ENCODE measurements at places on chromosomes 5 and 9. TPM values are rescaled to one million over a fixed set of nuclear protein-coding genes. Genes with fewer than 3 reads are reported as not detected.

The MLANA gene
- not detected for total RNA-seq

The LIX1 gene
- not detected for total RNA-seq

The UBQLN1 gene
- total RNA-seq: 110 TPM

The PCDHA11 gene
- 0.12 TPM for total RNA-seq

The GNA14 gene
- 3.3 TPM for total RNA-seq

The NEURL1B gene
- 1.6 TPM for total RNA-seq

The C9orf152 gene
- not detected for total RNA-seq

The FOXI1 gene
- total RNA-seq: not detected

The GLRA1 gene
- total RNA-seq: not detected

The NR5A1 gene
- not detected for total RNA-seq

The ACOT12 gene
- total RNA-seq: not detected

The NR4A3 gene
- total RNA-seq: 0.22 TPM

The DRD1 gene
- total RNA-seq: not detected

The TMEM252 gene
- total RNA-seq: not detected

The AKNA gene
- 19.9 TPM for total RNA-seq

The LCN9 gene
- total RNA-seq: not detected

The CA9 gene
- not detected for total RNA-seq

The SLC24A2 gene
- total RNA-seq: not detected

The C5orf52 gene
- total RNA-seq: not detected

The PPIC gene
- 26.5 TPM for total RNA-seq

The PKD2L2 gene
- total RNA-seq: not detected

The PTPN3 gene
- not detected for total RNA-seq

The IFNB1 gene
- not detected for total RNA-seq

The PHYHD1 gene
- total RNA-seq: 0.30 TPM

The SPATA31C1 gene
- total RNA-seq: not detected

The NANS gene
- 85.1 TPM for total RNA-seq

The PCDHB8 gene
- total RNA-seq: 0.53 TPM

The PTPDC1 gene
- total RNA-seq: 9.1 TPM

Data from endothelial cell of umbilical vein (primary cell).